ENCODE measurements at places on chromosomes 3 and 15.
A peak's percentile ranks its signal among the peaks of the same experiment; 100 is the strongest.

DNA sequence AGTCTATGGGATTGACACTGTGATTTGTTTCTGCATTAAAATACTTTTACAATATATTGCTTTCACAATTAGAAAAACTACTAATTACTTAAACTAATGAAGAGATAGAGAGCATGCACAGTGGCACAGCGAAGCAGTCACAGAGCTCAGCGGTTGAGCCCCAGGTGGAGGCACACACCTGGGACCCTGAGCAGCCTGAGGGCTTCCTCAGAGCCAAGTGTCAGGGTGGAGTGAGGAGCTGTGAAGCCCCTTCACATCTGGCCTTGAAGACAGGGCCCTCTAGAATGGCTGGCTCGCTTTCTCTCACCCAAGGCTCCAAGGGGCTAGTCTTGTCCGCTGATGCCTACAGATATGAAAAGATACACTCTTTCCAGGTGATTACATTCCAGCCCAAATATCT is 287.7 kb downstream of the ZNF385D start:
- DNase-seq = no peak

- DNase-seq = peak; percentile 71
Measured at GRCh38 chr15:52481915-52482314, 46.8 kb downstream of the MYO5A start.

DNA sequence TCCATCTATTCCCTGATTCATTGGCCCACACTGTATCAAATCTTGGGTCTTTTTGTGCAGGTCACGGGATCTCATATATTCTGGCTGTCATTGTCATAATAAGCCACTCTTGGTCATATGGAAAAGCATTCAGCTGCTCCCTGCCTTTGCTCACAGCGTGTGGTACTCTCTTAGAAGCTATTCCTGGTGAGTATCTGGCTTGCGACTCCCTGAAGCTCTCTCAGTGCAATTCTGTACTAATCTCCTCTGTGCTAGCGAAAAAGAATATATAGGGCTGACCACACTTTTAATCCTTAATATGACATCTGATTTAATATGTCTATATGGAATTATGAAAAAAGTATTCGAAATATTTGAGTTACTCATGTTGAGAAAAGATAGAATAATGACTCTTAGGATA is 440.8 kb upstream of the GBE1 start:
- no peak for DNase-seq

DNA sequence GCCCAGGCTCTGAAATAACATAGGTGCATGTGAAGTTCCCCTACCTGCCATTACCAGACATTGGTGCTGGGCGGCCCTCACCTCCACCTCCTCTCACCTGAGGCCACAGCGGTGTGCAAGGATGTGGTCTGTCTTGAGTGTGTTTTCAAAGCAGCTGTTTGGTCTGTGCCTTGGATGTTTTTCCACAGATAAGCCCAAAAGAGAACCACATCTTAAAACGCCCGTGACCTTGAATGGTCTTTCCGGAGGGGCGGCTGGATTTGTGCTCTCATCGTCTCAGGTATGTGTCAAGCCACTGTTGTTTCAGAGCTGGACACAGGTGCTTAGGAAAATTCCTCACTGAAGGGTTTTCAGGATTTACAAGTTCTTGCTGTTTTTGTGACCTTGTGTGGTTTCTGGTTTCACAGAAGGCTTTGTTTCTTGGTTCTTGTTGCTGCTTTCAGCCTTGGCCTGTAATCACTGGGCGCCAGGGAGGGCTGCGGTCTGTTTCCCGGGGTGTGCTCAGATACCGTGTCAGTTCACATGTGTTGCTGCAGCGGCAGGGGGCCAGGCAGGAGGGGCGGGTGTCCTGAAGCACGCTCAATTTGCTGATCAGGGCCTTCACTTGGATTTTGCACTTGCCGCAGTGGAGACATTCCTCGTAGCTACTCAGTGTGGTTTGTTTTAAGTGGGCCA is 128.4 kb downstream of the IGF1R start:
- DNase-seq = no peak

GRCh38 chr3:52920841-52921240 is 23.5 kb upstream of the STIMATE start:
- no peak for DNase-seq

DNA sequence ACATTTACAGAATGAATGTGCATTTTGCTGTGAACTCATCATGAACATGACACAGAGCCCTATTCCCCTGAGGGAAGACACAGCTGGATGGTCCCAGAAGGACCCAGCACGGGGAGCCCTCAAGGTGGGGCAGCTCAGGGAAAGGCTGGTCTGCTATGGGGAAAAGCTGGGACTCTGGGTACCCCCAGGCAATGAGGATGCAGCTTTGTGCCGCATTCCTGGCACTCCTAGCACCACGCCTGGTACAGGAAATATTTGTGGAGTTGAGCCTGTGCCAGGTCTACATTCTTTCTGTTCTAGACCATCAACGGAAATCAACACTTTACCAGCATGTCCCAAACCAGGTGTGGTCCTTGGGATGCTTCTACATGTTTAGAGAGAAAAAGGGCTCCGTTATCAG is 74.0 kb downstream of the SRGAP3 start:
- DNase-seq = peak; percentile 92

DNA sequence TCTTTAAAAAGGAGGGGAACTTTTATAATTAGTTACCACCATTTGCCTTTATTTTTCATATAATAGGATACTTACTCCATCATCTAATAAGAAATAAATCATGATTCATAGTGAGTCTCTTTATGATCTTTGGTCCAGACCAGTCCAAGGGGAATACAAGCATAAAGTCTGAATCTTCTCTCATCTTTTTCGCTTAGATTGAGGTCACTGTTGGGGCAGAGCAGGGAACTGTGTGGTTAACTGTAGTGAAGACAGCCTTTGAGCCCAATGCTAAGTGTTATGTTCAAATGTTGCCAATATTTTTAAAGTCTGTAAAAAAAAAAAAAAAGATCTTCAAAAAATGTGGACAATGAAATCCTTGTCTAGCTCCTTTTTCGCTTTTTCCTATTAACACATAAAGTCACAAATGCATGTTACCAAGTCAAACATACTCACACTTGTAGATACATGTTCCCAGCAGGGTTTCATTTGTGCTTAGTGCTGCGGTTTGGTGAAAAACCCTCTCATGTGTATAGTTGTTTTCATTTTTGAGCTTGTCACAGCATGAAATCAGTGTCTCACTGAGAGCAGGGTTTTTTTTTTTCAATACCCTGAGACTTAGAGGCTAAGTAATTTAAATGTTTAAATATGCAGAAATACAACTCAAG is 72.1 kb downstream of the EPHA3 start:
- peak; percentile 97 for DNase-seq

- no peak for DNase-seq
Measured at GRCh38 chr3:106768941-106769480, 608.2 kb upstream of the CCDC54 start.

DNA sequence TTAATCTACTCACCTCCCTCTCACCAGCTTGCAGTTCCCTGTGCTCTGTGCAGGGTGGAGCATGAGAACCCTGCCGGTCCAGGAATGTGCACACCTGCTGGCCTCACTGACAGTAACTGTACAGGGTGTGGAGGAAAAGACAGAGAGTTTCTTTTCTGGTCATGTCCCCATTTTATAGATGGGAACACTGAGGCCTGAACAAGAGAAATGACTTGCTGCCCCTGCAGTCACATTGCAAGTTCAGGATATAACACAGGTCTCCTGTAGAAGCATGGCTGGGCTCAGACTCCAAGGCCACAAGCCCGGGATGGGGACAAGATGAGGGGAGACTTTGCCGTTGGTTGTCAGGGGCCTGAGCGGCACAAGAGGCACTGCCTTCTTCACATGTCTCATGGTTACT is 23.3 kb downstream of the SLC28A1 start:
- no peak for DNase-seq

DNA sequence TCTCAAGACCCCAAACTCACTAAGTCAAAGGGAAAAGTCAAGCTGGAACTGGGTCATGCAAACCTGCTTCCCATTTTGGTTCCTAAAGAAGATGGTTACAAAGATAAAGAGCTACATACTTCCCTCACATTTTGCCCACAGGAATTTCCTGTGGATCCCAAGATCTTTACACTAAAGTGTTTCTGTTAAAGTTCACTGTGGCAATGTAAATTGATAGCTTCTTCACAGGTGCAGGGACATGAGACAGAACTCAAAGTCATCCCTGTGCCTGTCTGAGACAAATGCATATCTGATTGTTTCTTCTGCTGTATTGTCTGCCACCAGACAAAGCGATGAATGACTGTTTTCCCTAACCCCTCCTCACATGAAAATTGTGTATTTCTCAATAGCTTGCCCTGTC is 567.8 kb downstream of the ZIC1 start:
- no peak for DNase-seq

GRCh38 chr3:52939600-52939999 is 42.3 kb upstream of the STIMATE start:
- DNase-seq = no peak

- DNase-seq = peak; percentile 8
Measured at GRCh38 chr3:129505341-129505740, 23.1 kb upstream of the RHO start.

- DNase-seq = peak; percentile 65
Measured at GRCh38 chr15:85752491-85752961, 42.2 kb downstream of the KLHL25 start.

- no peak for DNase-seq
Measured at GRCh38 chr3:56302417-56302816, 165.8 kb downstream of the ERC2 start.
